Kasumi-1 (cell line): ENCODE measurements at places on chromosomes 16 and 17.

- no peak for DNase-seq
Measured at GRCh38 chr17:78568494-78569115, 8.6 kb downstream of the DNAH17 start.

GRCh38 chr17:42142371-42142896 lies 12.4 kb downstream of the RAB5C start:
- peak; percentile 13 for DNase-seq

DNA sequence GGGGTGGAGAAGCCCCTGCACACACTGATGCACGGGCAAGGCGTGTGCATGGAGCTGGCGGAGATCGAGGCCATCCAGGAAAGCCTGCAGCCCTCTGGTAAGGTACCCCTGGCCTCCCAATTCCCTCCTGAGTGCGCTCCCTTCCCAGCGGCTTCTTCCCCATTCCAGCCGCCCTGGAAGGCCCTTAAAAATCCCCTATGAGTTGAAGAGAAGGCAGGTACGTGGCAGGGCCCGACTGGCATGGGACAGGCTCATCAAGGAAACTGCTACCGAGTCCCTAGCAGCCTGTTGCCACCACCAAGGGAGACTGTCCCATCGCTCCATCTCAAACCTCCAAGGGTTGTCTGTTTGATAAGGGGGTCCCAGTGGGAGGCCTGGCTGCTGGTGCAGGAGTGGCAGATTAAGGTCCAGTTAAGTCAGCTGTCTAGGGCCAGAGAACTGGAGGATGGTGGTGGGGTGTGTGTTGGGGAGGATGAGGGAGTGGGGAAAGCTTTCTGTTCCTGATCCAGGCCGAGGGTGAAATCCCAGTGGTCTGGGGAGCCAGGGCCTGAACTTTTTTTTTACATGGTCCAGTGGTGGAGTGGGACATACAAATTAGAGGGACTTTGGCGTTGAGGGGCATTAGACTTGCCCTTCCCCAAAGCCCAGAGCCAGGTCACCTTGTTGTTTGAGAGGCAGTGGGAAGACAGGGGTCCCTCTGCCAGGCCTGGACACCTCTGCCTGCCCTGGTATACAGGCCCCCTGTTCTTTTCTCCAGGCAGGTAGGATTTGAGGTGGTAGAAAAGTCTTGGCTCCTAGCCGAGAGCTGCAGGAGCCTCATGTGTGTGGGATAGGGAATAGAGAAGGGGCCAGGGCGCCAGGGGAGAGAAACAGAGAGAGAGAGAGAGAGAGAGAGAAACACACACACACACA lies 994 bp downstream of the IGFBP4 start:
- DNase-seq, result no peak

DNA sequence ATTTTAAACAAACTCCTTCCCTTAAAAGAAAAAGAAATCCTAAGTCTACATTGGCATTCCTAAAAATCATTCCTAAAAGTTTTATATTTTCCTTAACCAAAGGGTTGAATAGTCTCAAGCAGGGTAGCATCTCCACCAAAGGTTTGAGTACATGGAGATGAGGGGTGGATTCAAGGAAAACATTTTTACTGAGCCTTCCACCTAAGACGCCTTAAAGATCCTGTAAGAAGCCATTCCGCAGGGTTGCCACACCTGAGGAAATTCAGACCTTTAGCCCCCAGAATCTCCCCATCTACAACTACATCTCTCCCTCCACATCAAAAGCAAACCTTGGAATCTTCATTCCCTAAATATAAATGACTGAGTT lies 7.7 kb upstream of the AKTIP start:
- no peak for DNase-seq

DNA sequence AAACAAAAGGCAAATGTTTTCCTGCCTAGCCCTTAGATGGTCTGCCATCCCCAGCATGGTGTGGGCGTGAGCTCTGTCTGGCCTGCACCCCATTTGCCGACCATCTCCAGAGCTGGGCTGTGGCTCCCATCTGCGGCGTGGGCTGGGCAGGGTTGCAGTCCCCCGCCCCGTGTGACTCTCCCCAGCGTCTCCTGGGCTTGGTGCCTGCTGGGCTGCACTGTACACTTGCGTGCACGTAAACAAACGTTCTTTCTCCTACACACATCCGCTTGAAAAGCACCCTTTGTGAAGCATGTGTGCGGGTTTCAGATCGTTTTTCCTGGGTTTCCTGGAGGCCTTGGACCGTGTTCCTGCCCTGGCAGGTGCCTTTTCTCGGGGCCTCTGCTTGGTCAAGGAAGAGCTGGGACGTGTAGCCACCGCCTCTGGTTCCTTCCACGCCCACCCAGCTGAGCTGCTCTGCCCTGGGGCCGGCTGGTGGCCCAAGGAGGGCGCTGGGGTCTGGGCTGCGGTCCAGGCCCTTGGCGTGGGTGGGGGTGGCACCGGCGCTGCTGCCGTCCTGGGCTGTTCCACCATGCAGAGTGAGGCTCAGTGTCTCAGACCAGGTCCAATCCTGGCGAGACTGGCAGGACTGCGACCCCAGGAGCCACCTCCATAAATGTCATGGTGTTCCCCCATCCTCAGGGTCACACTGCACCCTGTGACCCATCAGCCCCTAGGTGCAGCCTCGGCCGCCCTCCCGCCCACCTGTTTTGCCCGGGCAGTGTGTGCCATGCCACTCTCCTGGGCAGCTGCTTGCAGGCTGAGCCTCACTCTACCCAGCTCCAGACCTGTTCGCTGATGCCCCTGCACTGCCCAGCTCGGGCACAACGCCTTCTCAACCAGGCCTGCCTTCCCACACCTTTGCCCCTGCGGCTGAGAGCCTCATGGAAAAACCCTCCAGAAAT lies 9.9 kb upstream of the BAIAP3 start:
- no peak for DNase-seq

- no peak for DNase-seq
Measured at GRCh38 chr16:27838536-27839175, 224.9 kb downstream of the GSG1L start.

GRCh38 chr16:70437582-70438557 lies 1.0 kb downstream of the ST3GAL2 start:
- DNase-seq, result peak; percentile 10

- DNase-seq, result no peak
Measured at GRCh38 chr16:57534337-57534880, 2.0 kb downstream of the CCDC102A start.

GRCh38 chr17:35132099-35132498 lies 10.0 kb downstream of the NLE1 start:
- DNase-seq, result no peak

GRCh38 chr16:57878586-57878985 lies 76.3 kb upstream of the KIFC3 start:
- DNase-seq, result no peak

DNA sequence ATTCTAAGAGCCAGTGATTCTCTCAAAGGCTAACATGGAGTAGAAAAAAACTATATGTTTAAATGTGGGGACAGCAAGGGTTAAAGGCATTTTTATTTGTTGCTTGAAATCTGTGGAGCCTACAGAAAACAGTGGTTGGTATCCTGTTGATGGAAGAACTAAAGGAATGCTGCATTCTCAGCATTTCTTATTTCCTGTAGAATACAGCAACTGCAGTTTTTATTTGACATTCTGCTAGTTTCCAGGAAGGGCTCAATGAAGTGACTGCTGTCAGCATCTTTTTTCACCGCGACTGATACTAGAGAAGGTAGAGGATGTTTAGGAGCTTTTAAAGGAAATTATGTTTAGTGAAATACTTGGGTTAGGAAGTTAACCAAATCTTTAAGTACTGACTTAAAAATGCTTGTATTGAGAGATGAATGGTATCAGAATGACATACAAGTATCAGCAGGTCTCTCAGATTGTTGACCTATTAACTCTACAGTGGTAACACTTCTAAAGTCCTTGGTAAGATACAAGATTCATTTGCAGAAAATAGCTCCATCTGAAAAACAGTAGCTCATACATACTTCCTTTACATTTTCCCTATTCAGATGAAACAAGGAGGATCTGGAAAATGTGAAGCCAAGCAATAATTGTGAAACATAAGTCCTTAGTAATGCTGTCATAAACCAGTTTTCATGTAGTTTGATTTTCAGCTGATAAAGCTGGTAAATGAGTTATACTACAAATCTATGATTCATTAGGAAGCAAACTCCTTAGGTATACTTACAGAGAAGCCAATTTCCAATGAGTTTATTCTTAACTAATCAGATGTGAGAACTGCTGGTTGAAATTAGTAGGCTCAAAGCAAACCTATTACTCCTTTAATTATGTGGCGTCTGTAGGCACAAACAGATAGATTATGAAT lies 15.2 kb downstream of the CLTC start:
- no peak for DNase-seq

DNA sequence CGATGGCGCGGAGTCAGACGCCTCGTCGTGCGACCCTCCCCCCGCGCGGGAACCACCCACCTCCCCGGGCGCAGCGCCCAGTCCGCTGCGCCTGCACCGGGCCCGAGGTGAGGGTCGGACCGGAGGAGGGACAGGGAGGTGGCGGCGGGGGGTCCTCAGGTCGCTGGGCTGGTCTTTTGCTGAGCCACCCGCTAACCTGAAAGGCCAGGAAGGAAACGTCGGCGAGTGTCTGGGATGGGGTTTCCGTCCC lies 4.9 kb downstream of the TBX2 start:
- DNase-seq, result no peak

DNA sequence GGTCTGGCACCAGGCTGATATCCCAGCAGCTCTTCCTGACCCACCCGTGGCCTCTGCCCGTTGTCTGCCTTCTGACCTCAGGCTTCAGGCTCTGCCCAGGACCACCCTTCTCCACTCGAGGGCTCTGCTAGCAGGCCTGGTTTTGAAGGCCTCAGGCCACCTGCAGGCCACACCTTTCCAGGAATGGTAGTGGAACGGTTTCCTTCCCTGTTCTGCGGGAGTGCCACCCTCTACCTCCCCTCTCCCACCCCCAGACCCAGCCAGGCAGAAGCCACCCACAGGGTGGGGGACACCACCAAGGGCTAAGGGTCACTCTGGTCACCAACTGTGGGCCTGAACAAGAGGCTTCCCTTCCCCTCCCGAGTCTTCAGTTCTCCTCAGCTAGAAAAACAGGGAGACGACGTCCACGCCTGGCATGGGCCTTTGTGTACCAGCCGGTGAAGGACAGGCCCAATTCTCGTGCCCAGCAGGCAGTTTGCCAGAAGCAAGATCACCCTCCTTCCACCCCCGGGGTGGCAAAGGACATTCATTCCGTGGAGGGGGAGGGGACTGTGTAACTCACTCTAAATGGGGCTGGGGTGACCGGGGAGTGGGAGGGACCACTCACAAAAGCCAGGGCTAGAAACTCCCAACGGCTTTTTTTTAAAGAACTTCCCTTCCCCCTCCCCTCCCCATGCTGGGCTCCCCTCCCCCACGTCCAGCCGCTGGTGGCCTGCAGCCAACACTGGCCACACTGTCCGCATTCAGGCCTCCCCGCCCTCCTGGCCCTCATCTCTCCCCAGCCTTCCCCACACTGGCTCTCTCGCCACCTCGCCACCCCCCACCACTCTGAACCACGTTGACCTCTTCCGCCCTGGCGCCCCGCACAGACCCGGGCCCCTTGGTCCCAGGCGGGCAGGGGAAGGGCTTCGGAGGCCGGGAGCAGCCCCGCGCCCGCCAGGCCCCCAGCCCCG lies 7.7 kb downstream of the CBX4 start:
- DNase-seq, result peak; percentile 63

GRCh38 chr17:30421592-30421991 lies 42.9 kb downstream of the CPD start:
- DNase-seq, result no peak

- no peak for DNase-seq
Measured at GRCh38 chr16:7456211-7456610, 123.6 kb downstream of the RBFOX1 start.

DNA sequence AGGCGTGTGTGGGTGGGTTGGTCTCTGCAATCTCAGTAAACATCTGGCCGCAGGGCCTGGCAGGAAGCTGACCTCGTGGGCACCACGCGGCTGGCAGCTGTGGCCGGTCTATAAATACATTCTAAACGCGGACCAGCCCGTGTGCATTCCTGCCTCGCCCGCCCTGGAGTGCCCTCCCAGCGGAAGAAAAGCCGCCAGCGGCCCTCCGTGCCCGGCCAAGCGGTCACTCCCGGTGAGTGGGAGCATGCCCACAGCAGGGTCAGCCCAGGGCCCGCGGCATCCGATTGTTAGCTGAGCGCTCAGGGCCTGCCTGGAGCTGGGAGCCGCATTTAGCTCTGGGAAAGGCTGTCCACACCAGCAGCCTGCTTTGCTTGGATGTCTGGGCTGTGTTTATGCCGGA lies 10.3 kb downstream of the ZNF469 start:
- no peak for DNase-seq

DNA sequence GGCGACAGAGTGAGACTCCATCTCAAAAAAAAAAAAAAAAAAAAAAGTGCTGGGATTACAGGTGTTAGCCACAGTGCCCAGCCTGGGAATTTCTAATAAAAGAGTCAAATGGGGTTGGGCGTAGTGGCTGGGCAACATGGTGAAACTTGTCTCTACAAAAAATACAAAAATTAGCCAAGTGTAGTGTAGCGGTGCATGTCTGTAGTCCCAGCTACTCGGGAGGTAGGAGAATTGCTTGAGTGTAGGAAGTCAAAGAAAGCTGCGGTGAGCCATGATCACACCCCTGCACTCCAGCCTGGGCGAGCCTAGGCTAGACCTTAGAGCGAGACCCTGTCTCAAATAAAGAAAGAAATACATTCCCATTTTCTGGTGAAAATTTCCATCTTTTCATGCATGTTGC lies 2.4 kb upstream of the UTS2R start:
- DNase-seq, result no peak

DNA sequence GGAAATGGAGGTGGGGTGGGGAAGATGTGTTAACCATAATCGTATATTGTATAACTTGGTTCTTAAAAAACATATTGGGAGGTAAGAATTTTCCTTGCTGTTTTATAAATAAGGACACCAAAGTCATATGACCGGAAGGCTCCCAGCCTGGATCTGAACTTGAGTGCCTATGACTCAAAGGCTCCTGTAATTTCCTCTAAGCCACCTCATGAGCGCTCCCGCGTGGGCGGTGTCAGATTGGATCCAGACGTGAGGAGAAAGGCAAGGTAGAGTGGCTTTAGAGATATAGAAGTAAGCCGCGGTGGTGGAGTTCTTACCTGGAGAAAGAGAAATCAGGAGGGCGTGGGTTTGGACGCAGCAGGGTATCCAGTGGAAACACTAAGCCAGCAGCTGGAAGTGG lies 196.2 kb upstream of the NLRP1 start:
- DNase-seq, result no peak

- peak; percentile 94 for DNase-seq
Measured at GRCh38 chr17:81601525-81602120, 35.3 kb downstream of the NPLOC4 start.
